ENCODE measurements at places on chromosomes 2 and 18. TPM values are rescaled to one million over a fixed set of nuclear protein-coding genes. Genes with fewer than 3 reads are reported as not detected.

GRCh38 chr2:233593201-233593600, 24.2 kb upstream of the UGT1A8 start:
- no peak for DNase-seq
- H3K36me3 ChIP-seq = no peaks in the 10 kb centered on the region
- H3K4me1 ChIP-seq = peaks cover 4% of the 10 kb centered on the region
- H3K27ac ChIP-seq = no peak overlapping the region

CABYR gene
- total RNA-seq = 1.2 TPM

DNA sequence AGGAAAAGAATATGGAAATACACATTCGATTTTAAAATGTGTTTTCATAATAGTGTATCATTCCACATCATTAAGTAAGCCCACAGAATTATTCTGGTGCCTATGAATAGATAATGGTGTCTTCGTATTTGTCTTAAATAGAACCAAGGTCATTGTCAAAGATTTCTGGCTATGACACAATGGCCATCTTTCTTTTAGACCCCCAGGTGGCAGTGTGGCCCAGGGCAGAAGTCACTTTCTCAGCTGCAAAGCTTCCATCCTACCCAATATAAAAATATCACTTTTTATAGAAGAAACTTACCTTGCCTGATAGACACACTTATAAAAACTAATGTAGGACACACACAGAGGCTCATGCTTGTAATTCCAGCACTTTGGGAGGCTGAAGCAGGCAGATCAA, 57.5 kb downstream of the ZRANB3 start:
- H3K4me1 ChIP-seq = peaks cover 9% of the 10 kb centered on the region
- H3K27ac ChIP-seq = no peak overlapping the region
- H3K36me3 ChIP-seq = no peaks in the 10 kb centered on the region
- no peaks in the 10 kb centered on the region for H3K27me3 ChIP-seq
- no peak overlapping the region for H3K4me3 ChIP-seq
- DNase-seq = peak; percentile 47

DNA sequence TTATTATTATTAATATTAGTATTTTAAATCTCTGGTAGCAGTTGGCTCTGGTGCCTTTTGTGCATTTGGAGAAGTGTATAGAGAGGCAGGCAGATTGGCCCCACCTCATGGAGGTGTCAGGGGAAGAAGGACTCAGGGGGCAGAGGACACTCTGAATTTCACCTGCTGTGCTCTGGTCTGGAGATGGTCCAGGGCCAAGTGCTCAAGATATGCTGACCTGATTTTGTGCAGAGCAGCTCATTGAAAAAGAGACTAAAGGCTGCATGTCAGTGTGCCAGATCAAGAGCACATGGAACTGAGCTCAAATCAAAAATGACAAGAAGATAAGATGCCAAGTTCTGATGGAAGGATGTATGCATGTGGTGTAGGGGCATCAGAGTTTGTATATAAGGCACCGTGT, 323.6 kb upstream of the TNP1 start:
- H3K36me3 ChIP-seq = no peaks in the 10 kb centered on the region
- no peak overlapping the region for H3K4me3 ChIP-seq
- no peaks in the 10 kb centered on the region for H3K27me3 ChIP-seq
- no peak for DNase-seq
- H3K4me1 ChIP-seq = no peaks in the 10 kb centered on the region

GRCh38 chr2:26527726-26528585, 50.0 kb upstream of the OTOF start:
- DNase-seq = no peak
- H3K36me3 ChIP-seq = no peaks in the 10 kb centered on the region
- H3K27me3 ChIP-seq = peaks cover 3% of the 10 kb centered on the region
- H3K27ac ChIP-seq = no peak overlapping the region
- H3K4me1 ChIP-seq = no peaks in the 10 kb centered on the region

GRCh38 chr2:121649149-121649595, at the start of gene CLASP1:
Gene CLASP1 (minus strand): TSS chr2:121649462. CDS start chr2:121605895, 43,567 bp downstream.
- peak within 1 kb of the TSS; percentile 91 for H3K4me3 ChIP-seq
- peak within 1 kb of the TSS; percentile 99 for H3K27ac ChIP-seq
- DNase-seq = no peak
- H3K36me3 ChIP-seq = peaks cover 36% of the 10 kb centered on the region

DNA sequence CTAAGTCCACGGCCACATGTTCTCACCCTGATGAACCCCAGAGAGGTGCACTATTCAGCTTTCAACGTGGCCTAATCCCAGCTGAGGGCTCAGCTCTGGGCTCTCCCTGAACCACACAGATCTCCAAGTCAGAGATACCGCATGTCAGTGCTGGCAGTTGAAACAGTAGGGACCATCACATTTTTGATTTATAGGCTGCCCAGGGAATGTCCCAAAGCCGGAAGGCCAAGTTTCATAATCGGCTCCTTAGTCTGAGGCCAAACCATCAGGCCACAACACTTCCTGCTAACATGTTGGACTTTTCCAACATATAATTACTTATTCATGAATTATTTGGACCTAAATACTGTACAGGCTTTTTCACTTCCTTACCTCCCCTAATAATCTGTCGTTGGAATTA, 91.9 kb upstream of the KLHL29 start:
- no peaks in the 10 kb centered on the region for H3K4me1 ChIP-seq
- H3K4me3 ChIP-seq = no peak overlapping the region
- DNase-seq = no peak
- peaks cover 4% of the 10 kb centered on the region for H3K27me3 ChIP-seq
- H3K27ac ChIP-seq = no peak overlapping the region
- H3K36me3 ChIP-seq = no peaks in the 10 kb centered on the region

- no peaks in the 10 kb centered on the region for H3K27me3 ChIP-seq
- no peak overlapping the region for H3K4me3 ChIP-seq
- H3K4me1 ChIP-seq = peaks cover 3% of the 10 kb centered on the region
- no peaks in the 10 kb centered on the region for H3K36me3 ChIP-seq
Observed at GRCh38 chr2:224017957-224018356, 21.1 kb downstream of the SERPINE2 start.

DNA sequence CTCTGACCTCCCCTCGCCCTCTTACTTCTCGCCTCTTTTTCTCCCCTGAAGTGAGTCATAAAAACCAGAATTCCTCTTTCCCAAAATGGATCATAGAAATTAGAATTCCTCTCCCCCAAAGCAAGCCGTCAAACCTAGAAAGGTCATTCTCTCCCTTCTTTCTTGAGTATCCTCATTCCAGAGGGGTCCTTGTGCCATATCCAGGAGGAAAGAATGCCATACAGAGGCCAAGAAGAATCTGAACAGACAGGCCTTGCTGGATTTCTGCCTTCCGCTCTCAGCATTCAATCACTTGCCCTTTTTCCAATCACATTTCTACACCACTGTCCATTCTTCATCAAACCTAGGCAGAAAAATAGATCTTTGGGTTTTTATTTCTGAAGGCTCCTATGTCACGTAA, 31.1 kb upstream of the MAPK4 start:
- H3K4me1 ChIP-seq = no peaks in the 10 kb centered on the region
- H3K27ac ChIP-seq = no peak overlapping the region

GRCh38 chr2:70480468-70480867, 73.2 kb downstream of the TGFA start:
- H3K4me1 ChIP-seq = no peaks in the 10 kb centered on the region
- H3K4me3 ChIP-seq = no peak overlapping the region
- H3K36me3 ChIP-seq = no peaks in the 10 kb centered on the region
- DNase-seq = no peak
- H3K27me3 ChIP-seq = peaks cover 15% of the 10 kb centered on the region
- H3K27ac ChIP-seq = no peak overlapping the region

ADAM23 gene
- total RNA-seq = 0.28 TPM
